ENCODE measurements at places on chromosomes 7 and 10.
A peak's percentile ranks its signal among the peaks of the same experiment; 100 is the strongest.

GRCh38 chr7:122628651-122629411, 70.1 kb downstream of the RNF133 start:
- DNase-seq = no peak

GRCh38 chr7:64515781-64516180, 47.1 kb downstream of the ZNF680 start:
- no peak for DNase-seq

DNA sequence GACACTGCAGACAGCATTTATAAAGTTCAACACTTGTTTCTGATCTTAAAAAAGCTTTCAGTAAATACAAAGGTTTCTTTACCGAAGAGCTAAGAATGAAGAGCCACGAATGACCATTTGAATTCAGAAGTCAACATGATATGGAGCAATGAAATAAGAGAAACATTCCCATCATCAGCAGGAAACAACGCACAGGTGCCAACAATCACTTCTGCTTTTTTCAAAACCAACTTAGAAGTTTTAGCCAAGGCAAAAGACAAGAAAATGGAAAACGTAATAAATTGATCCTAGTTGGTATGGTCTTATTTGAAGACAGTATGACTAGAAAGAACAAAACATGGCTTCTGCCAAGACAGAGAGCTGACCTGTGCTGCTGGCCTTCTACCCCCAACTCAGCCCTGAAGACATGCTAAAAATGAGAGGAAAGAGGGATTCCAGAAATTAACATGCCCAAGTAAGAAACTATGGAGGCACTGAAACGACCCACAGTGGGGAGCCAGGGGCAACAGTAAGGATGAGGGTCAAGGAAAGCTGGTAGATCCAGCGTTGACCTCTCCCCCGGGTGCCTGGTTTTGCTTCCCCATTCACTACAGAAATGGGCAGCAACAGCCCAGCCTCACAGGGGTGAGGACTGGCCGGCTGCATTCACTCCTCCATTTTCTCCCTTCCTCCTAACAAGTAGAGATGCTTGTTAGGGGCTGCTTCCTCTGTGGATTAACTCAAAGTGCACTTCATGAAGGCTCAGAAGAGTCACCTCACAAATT, 30.1 kb downstream of the VPS41 start:
- no peak for DNase-seq

DNA sequence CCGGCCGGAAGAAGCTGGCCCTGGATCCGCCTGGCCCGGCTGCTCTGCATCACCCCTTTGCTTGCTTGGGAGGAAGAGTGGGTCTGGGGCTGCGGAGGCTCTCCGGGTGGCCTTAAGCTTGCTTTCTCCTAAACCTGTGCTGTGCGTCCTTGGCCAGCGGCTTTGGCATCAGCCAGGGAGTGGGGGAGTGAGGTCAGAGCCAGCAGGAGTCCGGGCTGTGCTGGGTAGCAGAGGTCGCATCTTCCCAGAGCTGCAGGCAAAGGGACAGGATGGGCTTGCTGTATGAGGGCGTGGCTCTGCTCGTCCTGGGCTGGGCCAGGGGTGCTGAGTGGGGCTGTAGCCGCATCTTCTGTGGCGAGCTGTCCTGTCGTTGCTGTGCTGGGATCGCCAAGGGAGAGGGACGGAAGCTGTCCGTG, 21.1 kb downstream of the BNIP3 start:
- no peak for DNase-seq

- DNase-seq = no peak
Observed at GRCh38 chr7:11469028-11469745, 362.8 kb downstream of the THSD7A start.

DNA sequence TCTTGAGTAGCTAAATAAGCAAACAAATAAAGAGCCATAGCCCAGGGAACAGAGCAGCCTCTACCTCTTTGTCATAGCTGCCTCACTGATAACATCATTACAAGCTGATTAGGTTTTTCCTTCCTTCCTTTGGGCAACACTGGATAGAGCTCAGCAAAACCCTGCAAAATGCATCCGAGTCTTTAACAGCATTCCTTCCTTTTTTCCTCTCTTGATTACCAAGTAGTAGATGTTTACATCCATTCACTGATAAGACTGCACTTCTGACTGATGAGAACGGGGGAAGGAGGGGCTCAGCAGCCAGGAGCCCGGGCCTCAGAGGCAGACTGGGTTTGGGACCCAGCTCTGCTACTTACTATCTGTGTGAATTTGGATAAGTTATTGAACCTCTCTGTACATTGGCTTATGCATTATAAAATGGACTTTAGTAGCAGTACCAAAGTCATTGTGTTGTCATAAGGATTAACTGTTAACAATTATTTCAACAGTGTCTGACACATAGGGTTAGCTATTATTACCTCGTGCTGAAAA, 214.2 kb downstream of the ANK3 start:
- no peak for DNase-seq

- no peak for DNase-seq
Observed at GRCh38 chr7:115474137-115474536, 552.2 kb downstream of the MDFIC start.

GRCh38 chr7:156927571-156928405, 21.7 kb upstream of the NOM1 start:
- no peak for DNase-seq

GRCh38 chr10:124562425-124563060, 100.9 kb downstream of the LHPP start:
- DNase-seq = no peak

- DNase-seq = no peak
Observed at GRCh38 chr7:18425227-18425626, 70.3 kb upstream of the HDAC9 start.

DNA sequence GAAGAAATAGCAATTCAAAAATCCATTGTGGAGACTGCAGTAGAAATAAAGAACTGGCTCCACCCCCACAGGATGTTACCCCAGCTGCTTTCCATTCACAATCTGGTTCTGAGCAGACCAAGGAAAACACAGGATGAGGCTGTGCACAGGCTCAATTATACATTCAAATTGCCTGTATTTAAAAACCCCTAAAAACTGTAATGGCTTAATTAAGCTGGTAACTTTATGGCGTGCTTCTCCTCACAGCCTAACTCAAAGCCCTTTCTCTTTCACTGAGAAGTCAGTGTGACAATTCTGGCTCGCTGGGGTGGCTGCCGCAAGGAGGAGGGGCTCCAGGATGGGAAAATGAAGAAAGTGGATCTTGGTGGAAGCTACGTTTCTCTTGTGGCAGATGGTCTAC, 1191.1 kb downstream of the SORCS1 start:
- DNase-seq = no peak

DNA sequence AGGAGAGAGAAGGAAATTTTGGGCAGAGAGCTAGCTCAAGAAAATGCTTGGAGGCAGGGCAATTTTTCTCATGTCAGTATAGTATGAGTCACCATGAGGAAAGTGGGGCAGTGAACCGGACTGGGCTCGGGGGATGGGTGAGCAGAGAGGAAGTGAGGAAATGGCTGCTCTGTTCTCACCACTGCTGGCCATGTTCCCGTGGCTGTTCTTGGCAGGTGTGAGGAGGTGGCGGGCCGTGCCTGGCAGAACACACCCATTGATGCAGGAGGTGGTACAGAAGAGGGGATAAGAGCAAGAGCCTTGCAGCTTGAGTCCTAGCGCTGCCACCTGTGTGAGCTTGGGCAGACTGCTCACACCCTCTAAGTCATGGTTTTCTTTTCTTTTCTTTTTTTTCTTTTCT, 304.4 kb upstream of the LYZL1 start:
- no peak for DNase-seq

DNA sequence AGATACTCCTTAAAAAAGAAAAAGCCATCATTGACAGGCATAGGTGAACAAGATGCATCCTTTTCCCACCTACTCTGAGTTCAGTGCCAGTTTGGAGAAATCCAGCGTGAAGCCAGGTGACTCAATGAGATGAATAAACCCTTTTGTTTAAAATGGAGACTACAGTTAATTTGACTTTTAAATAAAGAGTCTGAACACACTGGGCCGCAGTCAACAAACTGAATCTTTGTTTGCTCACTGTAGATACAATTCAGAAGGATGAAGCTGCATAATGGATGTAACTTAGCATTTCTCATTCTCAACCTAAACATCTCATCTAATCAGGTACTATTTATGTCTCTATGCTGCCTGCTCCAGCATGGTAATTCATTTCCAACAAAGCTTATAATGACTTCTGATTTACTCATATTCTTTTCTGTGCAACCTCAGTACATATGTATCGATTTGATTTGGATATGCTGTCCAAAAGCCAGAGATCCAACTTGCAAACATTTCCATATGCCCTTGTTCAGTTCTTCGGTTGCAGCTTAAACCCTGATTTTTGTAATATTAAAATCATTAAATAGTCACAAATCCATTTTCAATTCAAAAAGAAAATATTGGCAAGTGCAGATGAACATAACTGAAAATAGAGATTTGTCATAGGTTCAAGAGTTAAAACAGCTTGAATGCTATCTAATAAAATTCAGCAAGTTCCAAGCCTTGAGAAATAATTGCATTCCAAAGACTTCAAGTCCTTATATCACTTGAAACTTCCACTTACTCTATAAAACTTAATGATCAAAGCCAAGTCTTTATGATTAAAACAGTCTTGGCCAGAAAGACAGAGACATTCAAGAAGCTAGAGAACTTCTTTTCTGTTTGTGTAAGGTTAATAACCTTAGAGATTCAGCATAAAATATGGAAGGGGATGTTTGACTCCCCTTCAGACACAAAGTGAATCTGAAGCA, 67.8 kb downstream of the CPVL start:
- DNase-seq = no peak

DNA sequence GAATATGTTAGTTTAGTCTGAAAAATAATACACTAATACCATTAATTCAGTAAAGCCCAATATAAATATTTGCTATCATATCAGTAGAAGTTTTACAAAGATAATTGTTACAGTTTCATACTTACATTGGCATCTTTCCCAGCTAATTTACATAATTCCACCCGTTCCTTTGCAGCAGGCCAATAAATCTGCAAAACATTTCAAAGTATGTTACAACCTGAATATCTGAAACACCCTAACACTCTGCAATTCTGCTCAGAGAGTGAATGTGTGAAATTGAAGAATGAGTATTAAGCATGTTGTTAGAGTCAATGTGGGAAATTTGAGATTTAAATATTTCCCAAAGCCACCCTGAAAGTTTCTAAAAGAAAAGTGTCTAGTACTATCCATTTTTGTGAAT, 105.5 kb downstream of the SEMA3D start:
- no peak for DNase-seq

GRCh38 chr7:97576043-97576442, 155.8 kb upstream of the TAC1 start:
- DNase-seq = no peak

- no peak for DNase-seq
Observed at GRCh38 chr10:103666087-103666761, 172.7 kb downstream of the NEURL1 start.

DNA sequence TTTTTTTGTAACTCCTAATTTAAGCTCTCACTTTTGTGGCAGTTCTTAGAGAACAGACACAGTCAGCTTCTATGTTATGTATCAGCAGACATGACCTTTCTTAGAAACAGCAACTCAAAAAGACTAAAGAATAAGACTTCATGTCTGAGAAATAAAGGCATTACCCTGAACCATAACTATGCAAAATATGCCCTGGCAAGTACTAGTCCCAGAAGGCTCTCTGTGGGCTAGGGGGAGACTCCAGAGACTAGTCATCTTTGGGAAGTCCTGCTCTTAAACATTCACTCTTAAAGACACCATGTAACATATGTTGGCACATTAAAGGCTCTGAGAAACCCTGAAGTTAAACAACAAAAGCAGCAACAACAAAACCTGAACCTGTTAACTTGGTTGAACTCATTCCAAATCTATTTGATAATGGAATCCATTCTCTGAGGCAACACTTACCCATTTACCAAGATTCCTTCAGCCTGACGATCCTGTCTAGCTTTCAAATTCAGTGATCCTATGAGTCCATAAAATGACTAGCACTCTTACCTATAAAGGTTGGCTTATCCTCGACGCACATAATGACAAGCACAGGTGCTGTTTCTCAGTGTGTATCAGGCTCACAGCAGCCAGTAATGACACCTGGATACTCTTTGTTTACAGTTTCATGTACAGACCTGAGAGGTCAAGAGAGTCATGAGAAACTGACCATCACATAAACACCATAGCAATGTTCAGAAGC, 62.3 kb downstream of the OSBPL3 start:
- no peak for DNase-seq

- no peak for DNase-seq
Observed at GRCh38 chr7:109476409-109476808, 906.7 kb downstream of the DNAJB9 start.

GRCh38 chr10:114825513-114826253, 4.1 kb downstream of the FHIP2A start:
- DNase-seq = no peak

GRCh38 chr10:33055625-33056024, 97.6 kb upstream of the ITGB1 start:
- no peak for DNase-seq

DNA sequence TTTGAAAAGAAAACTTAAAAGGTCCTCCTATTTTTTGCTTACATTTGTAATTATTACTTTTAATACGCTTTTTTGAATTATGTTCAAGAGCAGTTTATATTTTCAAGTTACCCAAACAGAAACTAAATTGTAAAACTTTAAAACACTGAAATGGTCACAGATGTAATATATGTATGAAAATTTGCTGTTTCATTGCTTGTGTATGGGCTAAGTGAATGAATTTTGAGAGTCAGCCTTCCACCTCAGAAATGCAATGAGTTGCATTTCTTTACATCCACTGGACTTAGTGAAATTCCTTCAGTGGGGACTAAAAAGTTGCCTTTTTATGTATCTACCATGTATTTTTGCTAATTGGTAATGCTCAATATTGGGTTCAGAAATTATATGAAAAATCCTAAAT, 1.6 kb downstream of the VPS26A start:
- DNase-seq = no peak

GRCh38 chr7:139946533-139946932, 116.2 kb downstream of the PARP12 start:
- no peak for DNase-seq

- peak; percentile 54 for DNase-seq
Observed at GRCh38 chr10:114526126-114526503, 121.8 kb upstream of the AFAP1L2 start.

DNA sequence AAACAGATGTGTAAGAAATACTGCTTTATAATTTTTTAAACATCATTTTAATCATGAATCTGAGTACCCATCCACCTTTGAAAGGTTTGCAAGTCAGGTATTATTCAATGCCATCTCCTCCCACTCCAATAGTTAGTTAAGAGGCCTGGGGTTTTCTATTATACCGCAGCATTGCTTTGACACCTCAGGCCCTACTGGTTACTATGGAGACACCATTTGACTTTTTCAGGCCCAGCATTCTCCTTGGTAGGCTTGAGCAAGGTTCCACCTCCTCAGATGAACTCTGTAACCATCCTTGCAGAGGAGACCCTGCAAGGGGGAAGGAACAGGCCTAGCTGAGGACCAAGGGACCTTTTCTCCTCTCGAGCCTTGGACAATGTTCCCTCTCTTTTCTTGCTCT, 326.9 kb upstream of the NPSR1 start:
- no peak for DNase-seq

GRCh38 chr10:103278862-103279298, 1.9 kb downstream of the INA start:
- DNase-seq = peak; percentile 43

DNA sequence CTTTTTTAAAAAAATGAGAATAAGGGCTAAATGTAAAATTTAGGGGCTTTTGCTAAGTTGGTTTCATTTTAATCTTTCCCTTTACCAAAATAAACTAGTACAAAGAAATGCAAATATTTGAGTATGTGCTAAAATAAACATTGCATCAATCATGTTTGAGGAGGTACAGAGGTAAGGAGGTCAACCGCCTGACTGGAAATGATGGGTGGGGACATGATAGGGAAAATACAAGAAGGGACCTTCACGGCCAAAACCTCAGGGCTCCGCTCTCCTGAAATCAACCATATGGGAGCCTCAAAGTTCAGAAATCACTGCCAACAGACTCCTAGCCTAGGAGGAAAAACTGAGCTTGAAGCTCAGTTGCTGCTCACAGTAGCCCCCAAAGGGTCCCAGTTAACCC, 207.6 kb downstream of the AHR start:
- no peak for DNase-seq

Measured in stimulated activated CD4-positive, alpha-beta T cell treated with anti-CD3 and anti-CD28 coated beads, Interleukin-4, amount 100 ng/mL, for 24 hours (primary cell).